ENCODE measurements at places on chromosomes 5 and 9.

GRCh38 chr5:112614285-112614684, 123.4 kb upstream of the APC start:
- no peak for DNase-seq

- no peak for DNase-seq
Measured at GRCh38 chr9:137785704-137786161, 91.8 kb upstream of the CACNA1B start.

GRCh38 chr5:172770374-172770674, 671 bp downstream of the DUSP1 start:
- no peak for DNase-seq

DNA sequence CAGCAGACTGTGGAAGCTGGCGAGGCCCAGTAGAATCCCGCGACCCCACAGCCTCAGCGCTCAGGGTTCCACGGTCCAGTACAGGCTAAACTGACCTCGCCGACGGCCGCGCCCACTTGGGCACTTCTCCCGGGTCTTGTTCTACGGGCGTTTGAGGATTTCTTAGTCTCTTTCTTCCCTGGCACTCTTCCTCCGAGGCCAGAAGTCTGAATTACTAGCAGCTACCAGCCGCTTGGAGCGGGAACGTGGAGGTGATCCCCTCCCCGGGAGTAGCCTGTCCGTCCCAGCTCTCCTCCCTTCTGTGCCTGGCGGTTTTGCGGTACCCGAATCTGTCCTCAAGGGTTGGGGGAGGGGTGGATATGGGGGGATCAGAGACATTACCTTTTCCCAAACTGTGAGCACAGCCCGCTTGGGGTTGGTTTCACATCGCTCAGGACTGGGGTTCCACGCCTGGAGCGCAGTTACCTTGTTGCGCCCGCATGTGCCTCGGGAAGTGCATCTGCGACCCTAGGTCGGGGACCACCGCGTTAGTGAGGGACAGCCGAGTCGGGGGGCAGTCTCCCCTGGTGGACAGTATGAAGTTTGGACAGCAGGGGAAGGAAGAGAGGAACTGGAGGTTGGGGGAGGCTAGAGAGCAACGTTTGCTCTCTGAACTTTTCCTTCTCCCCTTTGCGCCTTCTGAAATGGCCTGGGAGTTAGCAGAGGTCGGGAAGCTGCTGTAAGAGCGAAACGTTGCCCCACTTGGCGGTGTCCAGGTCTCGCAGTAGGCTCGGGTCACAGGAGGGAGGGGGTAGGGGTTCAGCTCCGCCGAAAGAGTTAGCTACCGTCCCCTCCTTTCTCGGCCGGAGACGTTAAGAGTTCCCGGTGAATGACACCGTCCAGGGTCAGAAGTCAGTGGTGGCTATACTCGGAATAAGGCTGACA, 190.8 kb downstream of the MEF2C start:
- DNase-seq: no peak

- no peak for DNase-seq
Measured at GRCh38 chr5:73199671-73200070, 26.7 kb downstream of the TMEM174 start.

DNA sequence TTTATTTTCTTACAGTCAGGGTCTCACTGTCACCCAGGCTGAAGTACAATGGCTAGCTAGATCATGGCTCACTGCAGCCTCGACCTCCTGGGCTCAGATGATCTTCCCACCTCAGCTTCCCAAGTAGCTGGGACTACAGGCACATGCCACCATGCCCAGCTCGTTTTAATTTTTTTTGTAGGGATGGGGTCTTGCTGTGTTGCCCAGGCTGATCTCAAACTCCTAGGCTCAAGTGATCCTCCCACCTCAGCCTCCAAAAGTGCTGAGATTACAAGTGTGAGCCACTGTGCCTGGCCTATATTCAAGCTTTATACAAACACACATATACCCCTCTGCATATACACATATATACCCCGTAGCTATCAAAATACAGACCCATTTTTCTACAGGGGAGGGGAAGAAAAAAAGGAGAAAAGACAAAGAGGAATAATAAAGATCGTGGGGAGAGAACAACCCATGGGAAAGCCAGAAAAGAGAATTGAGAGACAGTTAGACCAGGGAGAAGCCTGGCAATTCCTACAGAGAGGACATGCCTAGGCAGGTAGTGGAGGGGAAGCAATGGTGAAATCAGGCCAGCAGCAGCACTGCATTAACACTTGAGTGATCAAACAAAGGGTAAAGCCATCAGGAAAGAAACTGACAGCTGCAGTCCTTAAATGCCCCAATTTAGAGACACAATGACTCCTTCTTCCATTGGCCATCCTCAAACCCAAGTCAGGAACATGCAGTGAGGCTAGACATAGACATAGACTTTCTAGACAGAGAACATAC, 102.7 kb downstream of the EFNA5 start:
- DNase-seq: no peak

Measured in midbrain (tissue), 1 donor.